Activated naive CD4-positive, alpha-beta T cell treated with anti-CD3 and anti-CD28 coated beads, Interleukin-2, amount 50 U/mL, for 16 hours (primary cell): ENCODE measurements at places on chromosomes 11 and 22.

DNA sequence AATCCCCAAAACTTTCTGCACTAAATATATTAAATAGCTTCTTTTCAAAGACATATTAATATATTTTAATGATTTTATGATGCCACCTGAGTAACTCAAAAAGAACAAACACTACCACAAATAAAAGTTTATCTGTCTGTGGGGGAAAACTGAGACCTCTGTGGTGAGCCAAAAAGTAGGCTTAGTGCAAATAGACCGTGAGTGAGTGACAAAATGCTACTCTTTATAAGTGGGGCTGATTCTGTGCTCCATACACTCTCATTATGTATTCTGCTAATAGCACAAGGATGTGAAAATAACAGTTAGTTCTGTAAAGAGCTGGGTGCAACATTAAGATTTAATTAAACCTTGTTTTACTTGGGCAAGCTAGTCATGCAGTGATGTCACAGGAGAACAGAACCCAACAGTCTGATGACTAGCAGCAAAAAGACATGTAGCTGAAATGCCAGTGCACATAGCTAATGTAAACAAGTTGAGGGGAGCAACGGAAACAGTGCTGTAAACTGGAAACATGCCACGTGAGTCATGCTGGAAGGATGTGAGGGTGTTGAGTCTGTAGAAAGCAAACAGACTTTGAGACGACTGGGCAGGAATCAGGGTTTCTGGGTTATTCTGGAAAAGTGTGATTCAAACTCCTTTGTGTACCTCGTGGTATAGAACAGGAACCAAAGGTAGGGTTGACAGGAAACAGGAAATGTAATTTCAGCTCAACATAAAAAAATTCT is 1130.4 kb downstream of the LRRC4C start:
- DNase-seq: no peak

GRCh38 chr11:45045683-45046471 is 95.2 kb upstream of the TP53I11 start:
- DNase-seq: no peak

GRCh38 chr22:37564111-37564711 is 3.9 kb downstream of the CDC42EP1 start:
- DNase-seq: no peak

- no peak for DNase-seq
Measured at GRCh38 chr22:22194931-22195264, 49.7 kb upstream of the VPREB1 start.

- DNase-seq: no peak
Measured at GRCh38 chr11:134725716-134726639, 313.9 kb upstream of the B3GAT1 start.

GRCh38 chr11:46254133-46254491 is 23.4 kb upstream of the CREB3L1 start:
- no peak for DNase-seq

DNA sequence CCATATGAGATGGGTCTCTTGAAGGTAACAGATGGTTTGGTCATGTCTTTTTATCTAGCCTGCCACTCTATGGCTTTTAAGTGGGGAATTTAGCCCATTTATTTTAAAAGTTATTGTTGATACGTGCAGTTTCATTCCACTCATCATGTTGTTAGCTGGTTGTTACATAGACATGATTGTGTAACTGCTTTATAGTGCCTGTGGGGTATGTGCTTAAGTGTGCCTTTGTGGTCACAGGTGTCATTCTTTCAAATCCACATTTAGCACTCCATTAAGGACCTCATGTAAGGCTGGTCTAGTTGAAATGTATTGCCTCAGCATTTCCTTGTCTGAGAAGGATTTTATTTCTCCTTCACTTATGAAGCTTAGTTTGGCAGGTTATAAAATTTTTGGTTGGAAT is 263.8 kb upstream of the LUZP2 start:
- DNase-seq: no peak

GRCh38 chr11:126638648-126639047 is 283.2 kb downstream of the ST3GAL4 start:
- DNase-seq: no peak

DNA sequence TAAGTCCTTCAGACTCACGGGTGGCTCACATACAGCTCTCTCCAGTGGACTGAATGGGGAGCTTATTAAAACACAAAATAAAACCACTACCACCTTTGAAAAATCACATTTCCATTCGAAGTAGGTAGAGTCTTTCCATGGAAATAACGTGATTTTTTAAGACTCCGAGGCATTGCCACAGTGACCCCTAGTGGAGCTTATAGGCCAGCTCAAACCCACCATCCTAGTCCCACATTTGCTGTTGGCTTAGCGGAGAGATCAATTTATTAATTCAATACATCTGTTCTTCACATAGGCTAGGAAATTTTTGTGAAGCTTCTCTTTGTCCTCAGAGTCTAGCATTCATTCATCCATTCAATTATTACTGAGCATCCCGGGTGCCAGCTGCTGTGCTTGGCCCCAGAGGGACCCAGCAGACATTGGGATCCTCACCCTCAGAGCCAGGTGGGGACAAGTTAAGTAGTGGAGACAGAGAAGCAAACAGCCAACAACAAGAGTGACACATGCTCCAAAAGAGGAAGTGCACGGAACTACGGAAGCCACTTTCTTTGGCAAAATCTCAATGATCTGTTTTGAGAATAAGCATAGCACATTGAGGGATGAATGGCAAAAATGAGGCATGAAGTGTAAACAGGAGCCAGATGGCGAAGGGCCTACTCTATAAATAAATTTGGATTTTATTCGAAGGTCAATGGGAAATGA is 10.2 kb upstream of the P4HA3 start:
- DNase-seq: peak; percentile 18

GRCh38 chr22:35116817-35117216 is 50.9 kb downstream of the ISX start:
- DNase-seq: no peak

- DNase-seq: no peak
Measured at GRCh38 chr11:36508743-36509142, 1.3 kb downstream of the TRAF6 start.

DNA sequence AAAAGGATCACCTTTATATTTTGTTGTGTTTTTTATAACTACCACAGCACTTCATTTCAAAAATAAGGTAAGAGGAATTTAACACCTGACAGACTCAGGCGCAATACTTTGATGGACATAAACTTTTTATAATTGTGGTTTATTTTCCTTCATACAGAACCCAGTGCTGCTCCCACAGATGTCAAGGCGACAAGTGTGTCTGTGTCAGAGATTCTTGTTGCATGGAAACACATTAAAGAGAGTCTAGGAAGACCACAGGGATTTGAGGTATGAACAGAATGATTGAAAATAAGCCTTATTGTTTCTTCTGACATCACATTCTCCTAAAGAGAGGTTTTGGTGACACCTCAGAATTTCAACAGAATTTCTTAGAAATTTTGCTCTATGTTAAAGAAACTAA is 378.9 kb upstream of the ARHGAP42 start:
- no peak for DNase-seq

DNA sequence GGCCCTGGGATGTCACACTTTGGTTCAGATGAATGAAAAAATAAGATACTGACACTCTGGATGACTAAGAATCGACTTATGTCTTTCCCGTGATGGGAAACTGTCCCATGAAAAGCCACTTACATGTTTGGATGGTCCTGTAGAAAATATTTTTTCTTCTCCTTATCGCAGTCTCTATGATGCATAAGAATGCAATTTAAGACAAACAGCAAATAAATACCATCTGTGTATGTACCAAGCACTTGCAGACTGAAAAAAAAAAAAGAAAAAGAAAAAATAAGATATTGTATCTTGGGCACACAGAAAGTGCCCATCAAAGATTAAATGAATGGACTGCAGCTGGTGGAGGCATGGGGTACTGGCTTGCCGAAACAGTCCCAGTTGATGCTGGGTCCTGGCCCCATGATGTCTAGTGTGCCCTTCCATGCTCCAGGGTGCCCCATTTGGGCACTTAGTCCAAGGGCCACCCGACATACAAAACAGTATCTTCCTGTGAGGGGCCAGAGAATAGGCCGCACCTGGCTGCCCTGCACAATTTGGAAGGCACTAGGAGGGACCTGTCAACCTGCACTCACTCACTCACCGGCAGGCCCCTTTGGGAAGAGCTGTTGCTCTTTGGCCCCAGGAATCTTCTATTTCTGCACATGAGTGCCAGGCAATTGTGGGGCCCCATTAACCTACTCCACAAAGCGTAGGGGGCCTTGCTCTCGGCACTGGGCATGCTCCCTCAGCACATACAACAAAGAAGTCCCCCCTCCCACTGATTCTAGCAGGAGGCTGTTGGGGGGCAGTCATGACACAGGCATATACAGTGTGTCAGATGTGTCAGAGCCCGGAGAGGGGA is 2.5 kb upstream of the ZBED4 start:
- DNase-seq: no peak

DNA sequence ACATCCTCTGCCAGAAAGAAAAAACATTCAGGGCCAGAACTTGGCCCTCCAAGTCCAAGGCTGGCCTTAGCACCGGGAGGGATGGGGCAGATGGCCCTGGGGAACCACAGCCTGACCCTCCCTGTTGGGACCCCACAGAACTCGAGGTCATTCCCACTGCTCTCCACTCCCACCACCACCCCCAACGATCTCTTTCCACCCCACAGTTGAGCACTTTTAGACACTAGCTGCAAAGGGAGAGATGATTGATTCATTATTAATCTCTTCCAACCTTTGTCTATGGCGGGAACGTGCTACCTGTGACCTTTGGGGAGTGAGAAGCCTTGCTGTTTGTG is 869.7 kb downstream of the BRD1 start:
- DNase-seq: no peak

- no peak for DNase-seq
Measured at GRCh38 chr22:47629273-47629711, 866.8 kb downstream of the TBC1D22A start.

DNA sequence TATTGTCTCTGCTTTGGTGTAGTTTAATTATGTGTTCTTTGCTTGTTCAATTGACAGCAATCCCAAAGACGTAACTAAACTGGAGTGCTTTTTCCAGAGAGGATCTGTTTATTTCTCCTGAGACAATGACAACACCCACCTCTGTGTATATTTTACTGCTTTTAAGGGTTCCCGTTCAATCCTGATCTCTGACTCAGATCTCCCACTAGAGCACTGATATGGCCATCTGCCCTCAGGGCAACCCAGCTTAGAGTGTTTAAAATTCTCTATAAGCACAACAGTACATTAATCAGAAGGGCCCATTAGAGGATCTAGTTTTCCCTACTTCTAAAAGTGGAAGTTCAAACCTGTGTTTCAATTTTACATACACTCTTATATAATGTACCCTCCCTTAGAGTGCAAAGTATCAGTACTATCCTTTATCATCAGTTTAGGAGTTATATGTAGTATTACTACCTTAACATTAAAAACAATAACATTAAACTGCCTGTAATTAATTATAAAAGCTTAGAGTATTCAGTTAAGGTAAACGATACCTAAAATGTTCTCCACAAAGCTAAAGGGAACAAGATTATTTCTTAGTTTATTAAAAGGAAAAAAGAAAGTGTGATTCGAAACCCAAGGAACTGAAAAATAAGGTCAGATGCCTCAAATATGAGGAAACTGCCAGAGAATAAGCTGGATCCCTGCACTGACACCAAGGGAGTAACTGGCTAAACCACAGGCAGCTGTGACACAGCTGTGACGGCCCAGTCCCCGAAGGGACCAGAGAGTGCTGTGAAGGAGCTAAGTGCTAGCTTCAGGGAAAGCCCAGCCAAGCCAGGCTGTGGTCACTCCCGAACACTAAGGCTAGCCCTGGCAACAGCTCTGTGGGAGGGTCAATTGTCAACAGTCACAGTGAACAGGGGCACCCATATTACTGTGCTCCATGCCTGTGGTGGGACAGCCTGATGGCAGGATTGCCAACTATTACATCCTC is 15.2 kb downstream of the UFD1 start:
- no peak for DNase-seq

DNA sequence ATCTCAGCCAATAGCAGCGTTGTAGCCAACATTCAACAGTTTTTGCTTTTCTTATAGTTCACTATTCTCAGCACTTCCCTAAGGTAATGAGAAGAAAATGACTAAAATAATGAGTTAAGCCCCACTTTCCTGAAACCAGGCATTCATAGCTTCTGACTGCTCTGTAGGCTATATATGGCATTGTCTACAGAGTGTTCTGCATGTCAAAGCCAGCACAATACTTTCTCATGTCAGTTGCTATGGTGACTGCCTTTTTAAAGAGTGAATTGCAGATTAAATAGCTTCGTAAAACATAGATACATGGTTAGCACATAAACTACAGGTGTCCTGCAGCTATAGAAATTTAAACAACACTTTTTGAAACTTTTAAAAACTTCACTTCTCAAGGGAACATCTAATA is 1256.1 kb upstream of the CNTN5 start:
- no peak for DNase-seq

GRCh38 chr11:24828938-24829605 is 332.2 kb downstream of the LUZP2 start:
- DNase-seq: no peak

DNA sequence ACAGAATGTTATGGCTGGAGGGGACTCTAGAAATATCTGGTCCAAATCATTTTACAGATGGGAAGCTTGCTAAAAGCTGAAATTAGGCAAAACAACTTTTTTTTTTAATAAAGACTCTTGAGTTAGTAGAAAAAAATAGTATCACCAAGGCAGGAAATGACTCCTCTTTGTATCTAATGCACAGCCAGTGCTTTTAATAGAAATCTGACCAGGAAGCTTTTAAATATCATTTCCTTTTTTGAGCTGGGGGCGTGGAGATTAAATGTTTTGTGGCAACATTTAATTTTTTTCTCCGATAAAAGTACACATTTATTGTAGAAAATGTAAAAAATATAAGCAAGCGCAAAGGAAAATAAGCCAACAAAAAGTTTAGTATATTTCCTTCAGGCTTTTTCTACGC is 22.5 kb downstream of the TRAF6 start:
- DNase-seq: no peak

DNA sequence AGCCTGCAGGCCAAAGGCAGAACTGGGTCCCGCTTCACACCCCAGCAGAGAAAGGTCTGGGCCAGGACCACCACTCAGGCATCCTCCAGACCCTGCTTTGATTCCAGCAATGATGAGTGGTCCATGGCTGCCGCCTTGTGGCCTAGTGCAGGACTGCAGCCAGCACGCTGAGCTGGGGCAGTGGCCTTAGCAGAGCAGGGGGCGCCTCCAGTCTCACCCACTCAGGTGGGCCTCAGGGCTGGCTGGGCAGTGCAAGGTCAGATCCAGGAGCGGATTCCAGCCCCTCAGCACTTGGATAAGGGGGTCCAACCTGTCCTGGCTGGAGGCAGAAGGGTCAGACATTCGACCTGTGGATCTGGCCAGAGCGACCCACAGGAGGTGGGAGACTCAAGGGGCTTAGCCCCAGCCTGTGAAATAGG is 9.6 kb upstream of the PDE2A start:
- peak; percentile 74 for DNase-seq

GRCh38 chr11:112625814-112626213 is 335.4 kb upstream of the NCAM1 start:
- no peak for DNase-seq

DNA sequence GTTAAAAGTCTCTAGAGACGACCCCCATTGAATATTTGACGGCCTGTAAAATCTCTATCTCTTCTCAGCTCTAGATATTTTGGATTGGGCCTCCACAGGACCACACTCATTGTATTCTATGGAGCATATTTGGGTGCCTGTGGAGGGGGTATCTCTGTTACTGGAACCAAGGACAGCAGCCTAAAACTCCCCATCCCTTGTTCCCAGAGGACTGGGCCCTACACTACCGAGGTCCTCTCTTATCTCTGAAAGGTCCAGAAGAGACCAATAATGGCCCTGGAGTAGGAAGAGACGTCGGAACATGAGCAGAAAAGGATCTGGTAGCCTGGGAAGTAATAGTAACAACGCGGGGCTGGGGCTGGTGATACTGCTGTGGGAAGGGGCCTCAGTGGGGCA is 542 bp downstream of the HPS4 start:
- DNase-seq: no peak

GRCh38 chr11:83726316-83726715 is 440.1 kb upstream of the CCDC90B start:
- no peak for DNase-seq
